Activated CD8-positive, alpha-beta T cell treated with anti-CD3 and anti-CD28 coated beads for 36 hours (primary cell): ENCODE measurements at places on chromosomes 12 and 14. TPM values are rescaled to one million over a fixed set of nuclear protein-coding genes. Genes with fewer than 3 reads are reported as not detected.

DNA sequence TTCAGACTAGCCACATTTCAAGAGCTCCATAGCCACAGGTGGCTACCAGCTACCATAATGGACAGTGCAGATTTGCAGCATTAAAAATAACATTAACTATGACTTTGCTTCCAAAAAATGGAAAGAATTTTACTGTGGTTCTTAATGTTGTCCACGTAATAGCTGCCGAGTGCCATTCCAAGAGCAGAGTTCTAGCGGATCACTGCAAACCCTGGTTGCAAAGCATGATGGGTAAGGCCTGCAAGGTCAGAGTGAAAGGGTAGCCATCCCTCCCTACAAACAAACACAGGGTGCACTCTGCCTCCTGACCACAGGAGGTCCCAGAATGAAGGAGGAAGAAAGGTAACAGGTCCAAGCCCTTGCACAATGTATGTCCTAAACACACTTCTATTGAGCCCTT is 157.6 kb downstream of the DPF3 start:
- no peak for DNase-seq

C12orf56 gene
- not detected for total RNA-seq

DNA sequence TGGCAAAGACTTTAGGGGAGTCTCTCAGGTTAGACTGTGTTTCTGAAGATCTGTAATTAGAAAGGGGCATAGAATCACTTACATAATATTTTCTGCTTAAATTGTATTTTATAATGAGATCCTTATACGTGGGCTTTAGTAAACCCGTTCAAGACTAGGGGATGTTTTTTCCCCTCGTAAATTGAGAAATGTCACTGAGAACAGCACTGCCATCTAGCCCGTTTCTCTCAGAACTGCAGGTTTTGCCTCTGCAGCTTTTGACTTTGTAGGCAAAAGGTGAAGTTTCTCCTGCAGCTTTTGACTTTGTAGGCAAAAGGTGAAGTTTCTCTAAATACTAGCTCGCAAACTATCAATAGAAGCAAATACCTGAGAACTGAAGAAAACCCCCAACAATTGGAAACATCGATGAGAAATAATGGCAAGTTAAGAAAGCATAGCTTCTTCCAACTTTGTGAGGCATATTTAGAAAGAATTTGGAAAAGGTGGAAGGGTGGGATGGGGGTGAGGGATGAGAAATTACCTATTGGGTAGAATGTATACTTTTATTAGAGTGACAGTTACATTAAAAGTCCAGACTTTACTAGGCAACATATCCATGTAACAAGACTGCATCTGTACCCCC is 9.9 kb upstream of the ASPG start:
- no peak for DNase-seq

DNA sequence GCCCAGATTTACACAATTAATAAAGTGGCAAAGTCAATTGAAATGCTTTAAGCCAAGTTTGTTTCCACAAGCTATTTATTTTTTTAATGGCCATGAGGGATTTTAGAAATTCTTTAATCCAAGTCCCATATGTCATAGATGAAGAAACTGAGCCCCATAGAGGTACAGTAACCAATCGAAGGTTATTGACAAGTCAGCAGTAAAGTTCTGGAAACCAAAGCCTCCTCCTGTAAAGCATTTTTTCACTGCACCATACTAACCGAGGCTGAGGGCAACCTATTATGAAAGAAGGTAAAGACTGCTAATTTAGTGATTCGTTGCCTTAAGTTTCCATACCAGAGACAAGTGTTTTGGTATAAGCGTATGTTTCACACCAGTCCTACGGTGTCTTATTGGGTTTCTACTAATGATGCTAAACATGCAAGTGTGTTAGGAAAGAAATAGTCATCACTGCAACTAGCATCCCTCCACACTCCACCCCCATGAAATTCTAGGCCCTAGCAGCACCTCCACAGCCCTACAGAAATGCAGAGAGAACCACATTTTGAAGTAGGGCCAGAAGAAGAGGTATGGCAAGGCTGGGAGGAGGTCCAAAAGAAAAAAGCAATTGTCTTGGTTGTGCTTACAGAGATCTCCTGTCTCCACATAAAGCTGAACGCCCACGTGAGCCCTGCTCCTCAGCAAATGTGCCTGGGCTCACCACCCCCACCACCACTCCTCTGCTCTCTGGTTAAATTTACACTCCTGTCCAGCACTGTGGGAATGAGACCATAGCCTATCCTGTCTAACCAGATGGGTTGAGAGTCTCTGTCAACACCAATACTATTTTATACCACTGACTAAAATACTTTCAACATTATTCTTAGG is 271.1 kb upstream of the G2E3 start:
- DNase-seq, result no peak

GRCh38 chr12:9341260-9341585 is 133.0 kb upstream of the PZP start:
- DNase-seq, result peak; percentile 10

- no peak for DNase-seq
Observed at GRCh38 chr12:132076711-132077110, 67.4 kb downstream of the DDX51 start.

SMOC1 gene
- total RNA-seq, result not detected

GRCh38 chr12:47741340-47741703 is 16.0 kb upstream of the ENDOU start:
- peak; percentile 83 for DNase-seq

RTL1 gene
- total RNA-seq, result not detected

- peak; percentile 74 for DNase-seq
Observed at GRCh38 chr12:57621497-57622292, 10.5 kb downstream of the ARHGEF25 start.

DNA sequence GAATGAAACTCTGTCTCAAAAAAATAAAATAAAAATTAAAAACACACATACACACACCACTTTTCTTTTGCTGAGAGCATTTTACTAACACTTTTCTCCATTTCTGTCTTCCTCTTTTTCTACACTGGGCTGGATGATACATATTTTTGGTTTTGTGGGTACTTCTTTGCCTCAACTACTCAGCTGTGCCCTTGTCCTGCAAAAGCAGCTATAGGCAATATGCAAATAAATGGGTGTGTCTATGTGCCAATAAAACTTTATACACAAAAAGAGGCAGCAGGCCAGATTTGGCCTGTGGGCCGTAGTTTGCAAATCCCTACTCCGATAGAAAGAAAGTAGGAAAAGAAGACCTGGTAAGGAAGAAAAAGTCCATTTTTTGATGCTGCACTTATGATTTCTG is 6.5 kb downstream of the CLMN start:
- DNase-seq, result no peak

BCL2L2 gene
- total RNA-seq, result 1.1 TPM

GRCh38 chr14:28375295-28375694 is 391.3 kb upstream of the FOXG1 start:
- no peak for DNase-seq

SCN8A gene
- 0.77 TPM for total RNA-seq

GRCh38 chr14:89702073-89702875 is 252.3 kb downstream of the EFCAB11 start:
- DNase-seq, result no peak

ASCL1 gene
- not detected for total RNA-seq

GRCh38 chr14:54815016-54815415 is 87.6 kb downstream of the GCH1 start:
- DNase-seq, result no peak
